ENCODE measurements at places on chromosomes 11 and 22. TPM values are rescaled to one million over a fixed set of nuclear protein-coding genes. Genes with fewer than 3 reads are reported as not detected.

GRCh38 chr11:28058333-28058732 is 49.6 kb downstream of the KIF18A start:
- peak; percentile 67 for DNase-seq
- peaks cover 72% of the 10 kb centered on the region for H3K36me3 ChIP-seq
- H3K27ac ChIP-seq: peak overlapping the region; percentile 62

DNA sequence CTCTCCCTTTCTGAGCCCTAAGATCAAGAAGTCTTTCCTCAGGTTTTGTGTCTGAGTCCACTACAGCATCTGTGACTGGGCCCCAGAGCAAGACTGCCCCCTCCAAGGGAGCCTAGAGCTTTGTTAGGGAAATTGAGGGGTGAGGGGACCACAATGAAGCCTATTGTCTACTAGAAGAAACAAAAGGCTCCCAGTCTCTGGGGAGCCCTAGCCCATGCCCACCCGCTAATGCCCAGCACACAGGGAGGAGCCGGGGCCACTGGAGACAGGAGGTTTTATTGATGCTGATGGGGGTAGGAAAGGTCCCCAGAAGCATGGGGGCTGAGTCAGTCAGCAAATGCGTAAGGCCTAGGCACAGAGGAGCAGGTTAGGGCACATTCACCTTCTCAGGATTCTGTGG is 14.0 kb downstream of the RHOG start:
- H3K27ac ChIP-seq: no peak overlapping the region
- H3K4me1 ChIP-seq: no peaks in the 10 kb centered on the region
- H3K36me3 ChIP-seq: peaks cover 21% of the 10 kb centered on the region
- DNase-seq: no peak

DNA sequence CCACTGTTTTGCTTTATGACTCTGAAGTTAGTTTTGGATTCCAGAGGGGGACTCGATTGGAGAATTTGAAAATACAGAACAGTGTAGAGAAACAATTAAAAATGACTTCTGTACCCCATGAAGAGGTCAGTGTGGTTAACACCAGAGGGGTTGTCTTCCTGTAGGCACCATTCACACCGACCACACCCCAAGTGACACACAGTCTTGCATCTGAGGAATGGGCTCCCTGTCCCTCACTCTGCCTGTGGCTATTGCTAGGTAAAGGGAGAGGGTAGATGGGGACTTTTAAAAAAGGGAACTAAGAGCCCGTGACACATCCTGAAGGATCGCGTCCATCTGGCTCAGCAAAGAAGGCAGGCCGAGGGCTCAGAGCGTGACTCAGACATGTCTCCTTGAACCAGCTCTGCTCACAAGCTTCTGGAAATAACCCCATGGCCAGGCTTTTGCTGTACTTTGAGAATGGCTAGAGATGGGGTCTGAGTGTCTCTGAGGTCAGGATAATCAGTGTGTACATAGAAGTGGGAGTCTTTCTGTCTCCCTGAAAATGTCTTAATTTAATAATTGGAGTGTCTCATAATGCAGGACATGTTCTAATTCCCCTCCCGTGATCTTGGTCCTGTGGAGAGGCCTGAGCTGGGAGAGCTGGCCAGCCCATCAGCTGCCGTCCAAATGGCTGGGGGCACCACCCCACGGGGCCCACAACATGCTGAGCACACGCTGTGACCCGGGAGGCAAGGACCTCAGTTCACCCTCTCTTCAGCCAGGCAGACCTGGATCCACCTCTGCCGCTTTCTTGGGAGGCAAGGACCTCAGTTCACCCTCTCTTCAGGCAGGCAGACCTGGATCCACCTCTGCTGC is 39.3 kb downstream of the SGSM1 start:
- no peaks in the 10 kb centered on the region for H3K4me1 ChIP-seq
- H3K27me3 ChIP-seq: no peaks in the 10 kb centered on the region
- H3K36me3 ChIP-seq: no peaks in the 10 kb centered on the region
- no peak overlapping the region for H3K27ac ChIP-seq
- no peak for DNase-seq

The MOGAT2 gene
- total RNA-seq: not detected
